NCI-H1105 treated with DMSO at 0.1 percent for 48 hours (cell line): ENCODE measurements at places on chromosomes 1 and 21.

DNA sequence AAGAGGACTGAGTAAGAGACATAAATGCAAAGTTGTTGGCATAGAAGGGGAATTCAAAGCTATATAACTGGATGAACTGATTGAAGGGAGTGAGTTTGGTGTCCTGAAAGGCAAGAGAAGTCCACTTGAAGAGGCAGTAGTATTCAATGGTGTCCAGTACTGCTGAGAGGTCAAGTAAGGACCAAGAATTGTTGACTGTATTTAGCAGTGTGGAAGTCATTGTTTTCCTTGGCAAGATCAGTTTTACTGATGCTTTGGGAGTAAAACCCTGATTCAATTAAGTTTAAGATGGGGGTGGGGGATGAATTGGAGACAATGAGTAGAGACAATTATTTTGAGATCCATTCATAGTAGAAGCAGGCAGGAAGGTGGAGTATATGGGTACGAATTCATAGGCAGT is 5.8 kb upstream of the LRRC8D start:
- no peak for DNase-seq

GRCh38 chr1:169595764-169596711 is 9.8 kb upstream of the F5 start:
- DNase-seq: no peak

- no peak for DNase-seq
Measured at GRCh38 chr1:158932171-158932570, 819 bp downstream of the PYHIN1 start.

DNA sequence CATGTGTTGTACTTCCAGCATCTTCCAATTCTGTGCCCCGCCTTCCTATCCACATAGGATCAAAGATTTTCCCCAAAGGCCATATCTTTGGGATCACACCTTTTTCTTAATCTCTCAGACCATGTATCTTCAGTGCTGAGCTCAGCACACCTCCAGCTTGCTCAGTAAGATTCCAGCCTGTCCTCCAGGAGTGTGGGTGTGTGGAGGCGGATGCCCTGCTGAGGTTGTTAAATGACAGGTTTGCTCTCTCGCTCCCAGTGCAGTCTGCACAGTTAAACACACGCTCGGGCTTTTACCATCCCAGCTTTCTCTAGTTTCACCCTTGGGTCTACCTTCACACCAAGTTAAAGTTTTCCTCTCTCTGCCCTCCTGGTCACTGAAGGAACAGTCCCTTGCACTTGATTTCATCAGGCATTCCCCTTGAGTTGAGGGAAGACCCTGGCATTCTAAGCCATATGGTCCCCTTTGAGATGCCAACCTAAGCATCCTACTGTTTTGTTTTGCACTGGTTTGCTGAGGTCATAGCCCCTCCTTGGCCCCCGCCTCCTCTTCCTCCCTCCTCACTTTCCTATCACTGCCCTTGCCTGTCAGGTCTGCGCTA is 13.7 kb downstream of the MYOG start:
- no peak for DNase-seq

DNA sequence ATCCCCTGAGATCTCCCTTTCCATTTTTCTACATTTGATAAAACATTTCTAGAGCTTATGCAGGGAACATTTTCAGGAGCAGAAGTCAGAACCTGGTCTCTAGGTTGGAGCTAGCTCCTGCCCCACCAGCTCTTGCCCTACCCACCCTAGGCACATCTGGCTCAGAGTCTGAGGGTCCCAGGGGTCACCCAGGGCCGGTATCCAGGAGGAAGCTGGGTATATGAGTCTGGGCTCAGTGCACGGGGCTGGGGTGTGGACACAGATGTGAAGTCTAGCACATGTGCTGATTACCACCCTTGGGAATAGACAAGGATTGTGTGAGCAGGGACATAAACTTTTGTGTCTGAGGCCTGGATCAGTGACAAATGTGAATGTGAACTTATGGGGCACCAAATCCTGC is 95.4 kb downstream of the MATN1 start:
- DNase-seq: no peak

DNA sequence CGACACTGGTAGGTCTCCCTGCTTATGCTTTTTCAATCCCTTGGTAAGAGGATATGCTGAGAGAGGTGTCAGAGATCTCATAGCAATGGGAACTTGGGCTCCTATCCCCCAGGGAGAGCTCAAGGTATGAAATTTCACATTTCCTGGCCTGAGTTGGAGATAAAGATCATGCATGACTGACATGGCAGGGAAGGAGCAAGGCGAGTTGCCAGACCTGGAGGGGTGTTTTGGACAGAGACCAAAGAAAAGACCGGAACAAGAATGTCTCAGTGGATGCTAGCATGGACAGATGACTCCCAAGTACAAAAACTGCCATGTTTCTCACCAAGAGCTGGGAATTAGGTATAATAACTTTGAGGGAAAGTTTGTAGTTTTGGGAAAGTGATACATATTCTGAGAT is 334.1 kb upstream of the B3GALT2 start:
- no peak for DNase-seq

- no peak for DNase-seq
Measured at GRCh38 chr1:184757406-184757805, 2.7 kb upstream of the EDEM3 start.

DNA sequence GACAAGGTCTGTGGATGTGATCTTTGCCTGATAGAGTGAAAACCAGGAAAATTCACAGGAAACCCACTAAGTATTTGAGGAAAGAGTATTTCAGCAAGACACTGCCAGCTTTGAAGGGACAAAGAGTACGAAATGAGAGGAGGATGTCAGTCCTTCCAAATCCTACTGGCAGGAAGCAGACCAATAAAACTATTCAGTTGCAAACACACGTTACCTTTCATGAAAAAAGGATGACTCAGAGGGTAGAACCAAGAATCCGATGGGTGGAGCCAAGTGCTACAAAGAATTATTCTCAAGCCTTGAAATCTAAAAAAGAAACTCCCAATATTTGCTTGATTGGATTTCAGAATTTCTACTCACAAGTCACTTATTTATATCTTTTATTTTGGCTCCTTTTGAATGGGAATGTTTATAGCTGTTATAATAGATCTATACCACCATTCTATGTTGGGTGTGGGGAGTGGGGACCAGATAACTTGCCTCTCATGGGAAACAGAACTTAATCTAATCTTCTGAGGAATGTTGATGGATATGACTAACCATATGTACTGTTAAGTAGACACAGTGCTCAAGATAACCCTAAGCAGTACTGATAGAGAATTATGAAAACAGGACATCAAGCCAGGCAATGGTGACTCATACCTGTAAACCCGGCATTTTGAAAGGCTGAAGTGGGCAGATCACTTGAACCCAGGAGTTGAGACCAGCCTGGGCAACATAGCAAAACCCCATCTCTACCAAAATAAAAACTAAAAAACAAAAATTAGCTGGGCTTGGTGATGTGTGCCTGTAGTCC is 19.3 kb upstream of the HEATR1 start:
- no peak for DNase-seq

- no peak for DNase-seq
Measured at GRCh38 chr1:87044840-87045239, 130.4 kb downstream of the HS2ST1 start.

- no peak for DNase-seq
Measured at GRCh38 chr1:115656461-115657077, 14.8 kb downstream of the VANGL1 start.

DNA sequence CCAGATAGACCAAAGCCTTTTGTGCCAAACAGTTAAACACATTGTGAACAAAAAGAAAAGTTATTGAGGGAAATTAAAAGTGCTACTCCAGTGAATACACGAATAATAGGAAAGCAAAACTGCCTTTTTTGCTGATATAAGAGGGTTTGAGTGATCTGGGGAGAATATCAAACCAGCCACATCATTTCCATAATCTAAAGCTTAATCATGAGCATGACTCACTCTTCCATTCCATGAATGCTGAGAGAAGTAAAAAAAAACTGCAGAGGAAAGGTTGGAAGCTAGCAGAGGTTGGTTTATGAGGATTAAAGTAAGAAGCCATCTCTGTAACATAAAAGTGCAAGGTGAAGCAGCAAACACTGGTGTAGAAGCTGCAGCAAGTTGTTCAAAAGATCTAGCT is 350.6 kb upstream of the NCAM2 start:
- no peak for DNase-seq

DNA sequence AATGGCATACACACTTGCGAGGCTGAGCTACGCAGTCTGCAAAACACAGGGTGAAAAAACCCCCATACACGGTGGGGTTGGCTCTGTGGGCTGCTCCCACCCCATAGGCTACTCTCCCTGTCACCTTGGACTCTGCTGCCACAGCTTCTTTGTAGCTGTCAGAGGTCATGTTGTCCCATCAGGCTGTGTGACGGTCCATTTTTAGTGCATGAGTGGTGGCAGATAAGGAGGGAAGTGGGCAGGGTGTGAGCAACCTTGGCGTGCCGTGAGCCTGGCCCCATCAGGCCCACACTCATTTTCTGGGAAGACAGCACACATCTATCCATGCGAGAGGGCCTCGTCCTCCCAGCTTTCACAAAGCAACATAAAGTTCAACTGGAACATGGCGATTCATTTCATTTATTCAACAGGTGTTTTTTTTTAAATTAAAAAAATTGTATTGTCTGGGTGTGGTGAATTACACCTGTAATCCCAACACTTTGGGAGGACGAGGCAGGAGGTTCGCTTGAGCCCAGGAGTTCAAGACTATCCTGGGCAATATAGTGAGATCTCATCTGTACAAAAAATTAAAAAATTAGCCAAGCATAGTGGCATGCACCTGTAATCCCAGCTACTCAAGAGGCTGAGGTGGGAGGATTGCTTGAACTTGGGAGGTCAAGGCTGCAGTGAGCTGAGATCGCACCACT is 9.5 kb downstream of the GPR137B start:
- DNase-seq: no peak

- DNase-seq: no peak
Measured at GRCh38 chr1:246216906-246217305, 290.2 kb downstream of the SMYD3 start.

- DNase-seq: peak; percentile 35
Measured at GRCh38 chr1:82152356-82153271, 351.9 kb downstream of the ADGRL2 start.

DNA sequence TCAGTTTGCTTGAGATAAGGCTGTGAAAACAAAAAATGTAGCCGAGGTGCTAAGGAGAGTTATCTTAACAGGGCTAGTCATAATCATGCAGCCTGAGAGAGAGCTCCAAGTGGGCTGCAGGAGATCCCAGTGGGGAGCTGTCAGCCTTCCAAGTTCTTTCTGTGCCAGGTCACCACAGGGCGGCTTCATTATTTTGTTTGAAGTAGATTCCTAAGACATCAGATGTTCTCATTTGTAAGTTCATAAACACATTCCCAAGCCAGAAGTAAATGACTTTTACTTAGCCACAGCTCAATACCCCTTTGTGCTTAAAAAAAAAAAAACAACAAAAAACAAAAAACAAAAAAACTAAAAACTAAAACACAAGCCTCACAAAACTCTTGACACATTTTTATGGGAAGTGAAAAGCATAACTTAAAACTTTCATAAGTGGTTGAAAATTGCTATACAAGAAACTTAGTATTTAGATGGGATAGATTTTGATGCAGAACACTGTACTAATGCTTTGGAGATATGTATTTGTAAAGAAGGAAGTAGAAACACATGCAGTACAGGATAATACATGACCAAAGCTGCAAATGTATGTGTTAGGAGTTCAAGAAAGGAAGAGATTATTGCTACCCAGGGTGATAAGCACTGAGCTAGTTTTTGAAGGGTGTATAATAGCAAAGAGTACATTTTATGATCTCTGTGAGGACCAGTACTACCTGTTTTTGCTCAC is 8.6 kb downstream of the CDC14A start:
- DNase-seq: no peak

DNA sequence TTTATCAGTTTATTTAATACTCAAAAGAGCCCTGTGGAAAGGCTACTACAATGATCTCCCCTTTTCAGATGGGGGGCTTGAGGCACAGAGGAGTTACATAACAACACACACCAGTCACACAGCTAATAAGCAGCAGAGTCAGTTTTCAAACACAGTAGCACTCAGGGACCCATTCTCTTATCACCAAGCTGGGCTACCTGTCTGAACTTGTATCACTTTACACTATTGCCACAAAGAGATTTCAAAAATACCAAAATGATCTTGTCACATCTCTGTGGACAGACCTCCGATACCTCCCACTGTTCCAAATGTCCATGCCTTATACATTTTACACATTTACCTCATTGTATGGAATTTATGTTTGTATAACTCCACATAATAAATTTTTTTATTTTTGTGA is 134.6 kb downstream of the TPR start:
- DNase-seq: no peak

DNA sequence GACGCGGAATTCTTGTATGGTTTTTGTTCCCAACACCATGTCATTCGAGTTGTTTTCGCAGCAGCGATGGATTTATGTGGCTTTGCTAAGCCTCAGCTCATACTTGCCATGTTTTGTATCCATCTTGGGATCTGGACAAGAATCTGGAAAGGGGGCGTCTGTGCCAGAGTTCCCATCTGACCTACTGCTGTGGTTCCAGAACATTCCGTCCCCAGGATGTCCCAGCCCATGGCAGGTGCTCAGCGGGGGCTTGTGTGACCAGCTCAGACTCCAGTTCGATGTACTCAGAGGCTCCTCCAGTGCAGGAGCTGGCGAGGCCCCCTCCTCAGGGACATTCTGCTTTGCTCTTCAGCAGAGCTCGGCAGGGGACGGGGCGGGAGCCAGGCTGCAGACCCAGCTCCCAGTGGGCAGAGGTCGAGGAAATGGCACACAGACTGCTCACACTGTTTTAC is 24.0 kb upstream of the ADARB1 start:
- DNase-seq: no peak

- peak; percentile 83 for DNase-seq
Measured at GRCh38 chr1:4527819-4528218, 126.6 kb upstream of the AJAP1 start.

DNA sequence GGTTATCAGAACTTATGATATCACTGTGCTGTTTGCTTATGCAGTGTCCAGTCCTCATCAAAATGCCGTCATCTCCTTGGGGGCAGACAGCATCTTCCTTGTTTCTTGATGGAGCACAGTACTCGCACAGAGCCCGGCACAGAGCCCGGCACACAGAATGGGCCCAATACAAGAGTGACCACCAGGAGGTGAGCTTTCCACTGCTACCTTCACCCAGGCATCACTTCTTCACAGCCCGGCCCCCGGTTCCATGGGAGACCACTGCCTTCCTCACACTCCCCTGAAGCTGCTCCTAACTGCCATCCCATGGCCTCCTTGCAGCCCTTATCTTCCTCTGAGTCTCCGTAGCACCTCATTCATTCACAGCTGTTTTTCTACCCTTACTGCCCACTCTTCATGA is 94.0 kb downstream of the TNR start:
- no peak for DNase-seq

DNA sequence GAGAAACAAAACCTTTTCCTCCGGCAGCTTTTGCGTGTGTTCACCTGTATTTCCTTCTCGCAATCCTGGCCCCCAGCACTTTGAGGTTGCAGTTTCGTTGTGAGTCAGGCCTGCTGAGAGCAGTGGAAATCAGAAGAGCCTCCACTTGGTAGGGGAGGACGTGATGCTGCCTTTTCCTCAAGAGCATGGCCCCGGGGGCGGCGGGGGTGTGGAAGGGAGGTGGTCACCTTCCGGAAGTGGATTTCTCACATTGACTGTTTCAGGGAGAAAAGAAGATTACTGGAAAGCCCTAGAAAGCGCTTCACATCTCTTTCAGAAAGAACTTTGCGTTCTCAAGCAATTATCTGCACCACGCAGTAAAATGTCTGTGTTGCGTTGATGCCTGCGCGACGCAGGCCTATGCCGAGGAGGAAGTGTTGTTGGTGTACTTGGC is 12.2 kb upstream of the IL10 start:
- DNase-seq: no peak
